ENCODE measurements at places on chromosomes 5 and 9.

- DNase-seq: peak; percentile 42
These were observed 832 bp downstream of the LMBRD2 start for GRCh38 chr5:36150676-36151433.

DNA sequence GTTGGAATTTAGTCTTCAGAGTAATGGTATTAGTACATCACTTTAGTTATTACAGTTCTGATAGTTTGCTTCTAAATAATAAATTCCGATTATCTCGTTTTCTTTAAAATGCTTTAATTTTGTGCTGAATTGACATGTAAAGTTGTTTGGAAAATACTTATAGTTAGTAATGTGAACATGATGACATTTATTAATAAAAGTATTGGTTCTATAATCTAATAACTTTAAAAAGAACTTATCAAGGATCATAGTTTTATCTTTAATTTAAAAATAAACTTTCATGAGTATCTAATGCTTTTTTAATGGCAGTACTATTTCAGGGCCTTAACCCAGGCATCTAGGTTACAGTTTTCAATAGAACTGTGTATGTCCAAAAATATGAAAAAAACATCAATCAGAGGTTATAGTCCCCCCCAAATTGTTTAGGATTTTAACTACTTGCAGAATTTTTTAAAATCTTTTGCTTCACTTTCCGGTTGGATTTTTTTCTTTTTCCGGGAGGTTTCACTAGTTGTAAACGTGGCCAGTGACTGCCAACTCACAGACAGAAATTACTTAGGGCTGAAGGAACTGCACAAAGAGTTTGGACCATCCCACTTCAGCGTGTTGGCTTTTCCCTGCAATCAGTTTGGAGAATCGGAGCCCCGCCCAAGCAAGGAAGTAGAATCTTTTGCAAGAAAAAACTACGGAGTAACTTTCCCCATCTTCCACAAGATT, 680 bp downstream of the GPX8 start:
- peak; percentile 95 for DNase-seq

GRCh38 chr5:179766726-179767455, 26.9 kb upstream of the LTC4S start:
- no peak for DNase-seq

DNA sequence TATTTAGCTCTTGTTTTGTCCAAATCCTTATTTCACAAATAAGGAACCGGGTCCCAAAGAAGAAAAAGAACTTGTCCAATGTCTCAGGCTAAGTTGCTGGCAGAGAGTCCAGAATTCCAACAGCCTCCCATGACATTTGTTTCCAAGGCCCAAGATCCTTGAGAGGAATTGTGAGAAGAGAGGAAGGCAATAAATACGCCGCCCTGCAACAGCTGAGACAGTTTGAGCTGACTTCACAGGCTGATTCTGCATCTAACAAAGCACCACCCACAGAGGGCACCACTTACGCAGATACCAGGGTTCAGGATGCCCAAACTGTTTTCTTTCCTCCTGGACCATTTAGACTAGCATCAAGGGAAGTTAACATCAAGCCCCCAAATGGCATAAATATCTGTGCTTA, 211.3 kb downstream of the FAM114A2 start:
- DNase-seq: no peak

GRCh38 chr9:8802242-8802641, 1002.7 kb upstream of the DMAC1 start:
- no peak for DNase-seq

GRCh38 chr5:67308988-67309688, 112.5 kb upstream of the CD180 start:
- DNase-seq: no peak

DNA sequence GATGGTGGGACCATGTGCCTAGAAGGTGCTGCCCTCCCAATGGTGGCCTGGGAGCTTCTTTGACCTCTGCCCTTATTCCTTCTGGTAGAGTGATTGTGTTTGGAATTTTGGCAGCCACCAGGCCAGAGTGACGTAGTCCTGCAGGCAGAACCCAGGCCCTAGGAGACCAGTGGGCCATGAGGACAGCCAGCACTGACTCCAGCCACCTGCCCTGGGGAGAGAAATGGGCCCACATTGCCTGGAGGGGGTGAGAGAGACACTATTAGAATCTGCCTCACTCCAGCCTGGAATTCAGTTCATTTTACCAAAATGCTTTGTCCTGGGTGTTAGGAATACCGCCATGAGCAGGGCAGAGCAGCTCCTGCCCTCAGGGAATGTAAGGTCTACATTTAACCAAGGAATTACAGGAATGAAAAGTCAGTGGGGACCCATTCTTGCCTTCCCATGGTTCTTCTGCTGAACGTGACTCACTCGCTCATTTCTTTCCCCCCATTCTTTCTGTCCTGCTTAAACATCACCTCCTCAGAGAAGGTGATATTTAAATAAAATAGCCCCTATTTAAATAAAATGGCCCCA, 5.5 kb upstream of the COL27A1 start:
- no peak for DNase-seq

DNA sequence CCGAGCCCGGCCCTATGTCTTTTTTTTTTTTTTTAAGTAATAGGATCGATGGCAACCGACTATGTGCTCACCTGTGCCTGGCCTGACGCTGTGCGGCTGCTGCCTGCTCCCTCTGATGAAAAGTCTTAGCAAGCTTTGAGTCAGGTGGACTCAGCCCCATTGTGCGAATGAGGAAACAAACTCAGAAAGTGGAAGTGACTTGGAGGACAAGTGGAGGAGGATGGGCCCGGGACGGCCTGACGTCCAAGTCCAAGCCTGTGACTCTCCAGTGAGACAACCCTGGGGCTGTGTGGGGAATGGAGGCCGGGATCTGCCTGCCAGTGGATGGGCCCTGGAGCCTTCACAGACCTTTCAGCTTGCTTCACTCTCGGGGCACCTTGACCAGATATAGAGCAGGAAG, 57.9 kb downstream of the EXD3 start:
- no peak for DNase-seq

DNA sequence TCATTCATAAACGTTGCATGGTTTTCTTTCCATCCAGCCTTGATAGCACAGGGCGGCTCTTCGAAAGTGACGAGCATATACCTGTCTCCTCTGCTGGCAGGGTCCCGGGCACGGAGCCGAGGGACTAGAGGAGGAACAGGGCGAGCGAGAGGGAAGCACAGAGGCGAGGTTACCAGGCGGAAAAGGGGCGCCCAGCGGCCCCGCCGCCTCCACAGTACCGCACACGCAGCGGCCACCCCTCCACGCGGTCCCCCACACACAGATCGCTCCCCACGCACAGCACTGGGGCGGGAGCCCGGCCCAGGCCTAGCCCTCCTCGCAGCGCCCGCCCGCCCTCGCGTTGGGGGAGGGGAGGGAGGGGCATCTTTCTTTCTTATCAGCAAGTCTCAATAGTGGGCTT, 296.6 kb upstream of the DAB2 start:
- no peak for DNase-seq

GRCh38 chr9:21817176-21817575, 14.7 kb downstream of the MTAP start:
- no peak for DNase-seq

GRCh38 chr5:152472083-152472482, 67.0 kb upstream of the NMUR2 start:
- DNase-seq: no peak

DNA sequence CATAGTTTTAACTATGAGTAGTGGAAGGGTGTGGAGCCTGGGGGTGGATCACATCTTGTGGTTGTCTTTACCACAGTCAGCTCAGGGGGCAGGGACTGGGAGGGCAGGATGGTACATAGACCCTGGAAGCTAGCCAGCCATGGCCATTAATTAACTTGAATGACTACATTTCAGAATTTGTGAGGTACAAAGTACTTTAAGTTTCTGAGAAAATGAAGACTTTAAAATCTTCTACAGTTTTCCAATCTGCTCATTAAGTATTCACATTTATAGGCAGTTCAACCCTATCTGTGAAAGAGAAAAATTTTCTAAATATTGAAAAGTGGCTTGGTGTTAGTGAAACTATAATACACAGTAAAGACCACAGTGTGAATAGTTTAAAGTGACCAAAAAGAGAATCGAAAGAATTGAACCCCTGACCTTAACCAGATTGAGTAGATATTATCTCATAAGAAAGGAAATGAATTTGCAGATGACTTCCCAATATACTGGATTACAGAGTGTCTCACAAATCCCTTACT, 234.2 kb upstream of the MEF2C start:
- no peak for DNase-seq

DNA sequence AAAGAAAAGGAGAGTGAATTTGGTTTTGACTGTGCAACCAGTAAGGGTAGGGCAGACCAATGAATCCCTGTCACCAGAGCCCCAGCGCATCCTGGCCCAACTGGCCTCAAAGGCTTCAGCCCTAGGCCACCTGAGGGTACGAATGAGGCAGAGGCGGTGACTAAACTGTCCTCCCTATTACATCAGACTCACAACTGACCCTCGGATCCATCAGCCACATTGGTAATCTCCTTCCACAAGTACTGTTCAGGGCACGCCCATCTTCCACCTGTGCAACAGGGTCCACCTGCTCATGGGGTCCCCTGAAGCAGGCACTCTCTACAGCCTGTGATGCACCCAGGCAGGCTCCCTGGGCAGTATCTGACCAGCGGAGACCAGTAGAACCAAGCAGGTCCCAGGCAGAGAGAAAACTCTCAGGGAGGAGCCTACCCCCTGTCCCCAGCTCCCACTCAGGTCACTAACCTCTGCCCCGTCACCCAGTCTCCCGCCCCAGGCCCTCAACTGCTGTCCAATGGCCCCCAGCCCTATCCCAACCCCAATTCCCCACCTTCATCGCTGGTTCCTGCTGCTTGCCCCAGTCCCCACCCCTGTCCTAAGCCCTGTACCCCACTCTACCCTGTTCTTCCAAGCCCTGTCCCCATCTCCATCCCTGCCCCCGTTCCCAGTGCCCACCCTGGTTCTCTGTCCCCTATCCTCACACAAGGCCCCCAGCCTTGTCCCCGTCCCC, 904 bp downstream of the EDF1 start:
- no peak for DNase-seq

GRCh38 chr9:91421971-91422757, 1.5 kb downstream of the NFIL3 start:
- DNase-seq: peak; percentile 64

DNA sequence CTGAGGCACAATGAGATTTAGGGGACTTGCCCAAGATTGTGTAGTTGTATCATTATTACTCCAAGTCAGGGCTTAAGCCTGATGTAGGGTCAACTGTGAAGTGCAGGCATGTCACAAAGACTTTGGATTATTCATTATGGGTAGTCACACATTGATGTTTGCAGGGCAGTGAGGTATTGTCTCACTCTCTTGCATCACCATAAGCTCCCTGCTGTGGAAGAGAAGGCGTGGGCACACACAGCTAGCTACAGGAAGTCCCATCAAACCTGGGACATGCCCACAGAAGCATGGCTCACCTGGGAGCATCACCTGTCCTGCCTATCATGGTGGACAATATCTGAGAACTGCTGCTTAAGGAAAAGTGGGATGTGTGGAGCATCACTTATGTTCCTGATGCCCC, 42.1 kb downstream of the TMOD1 start:
- no peak for DNase-seq

- peak; percentile 44 for DNase-seq
These were observed 56.2 kb downstream of the CNTLN start for GRCh38 chr9:17191082-17191481.

DNA sequence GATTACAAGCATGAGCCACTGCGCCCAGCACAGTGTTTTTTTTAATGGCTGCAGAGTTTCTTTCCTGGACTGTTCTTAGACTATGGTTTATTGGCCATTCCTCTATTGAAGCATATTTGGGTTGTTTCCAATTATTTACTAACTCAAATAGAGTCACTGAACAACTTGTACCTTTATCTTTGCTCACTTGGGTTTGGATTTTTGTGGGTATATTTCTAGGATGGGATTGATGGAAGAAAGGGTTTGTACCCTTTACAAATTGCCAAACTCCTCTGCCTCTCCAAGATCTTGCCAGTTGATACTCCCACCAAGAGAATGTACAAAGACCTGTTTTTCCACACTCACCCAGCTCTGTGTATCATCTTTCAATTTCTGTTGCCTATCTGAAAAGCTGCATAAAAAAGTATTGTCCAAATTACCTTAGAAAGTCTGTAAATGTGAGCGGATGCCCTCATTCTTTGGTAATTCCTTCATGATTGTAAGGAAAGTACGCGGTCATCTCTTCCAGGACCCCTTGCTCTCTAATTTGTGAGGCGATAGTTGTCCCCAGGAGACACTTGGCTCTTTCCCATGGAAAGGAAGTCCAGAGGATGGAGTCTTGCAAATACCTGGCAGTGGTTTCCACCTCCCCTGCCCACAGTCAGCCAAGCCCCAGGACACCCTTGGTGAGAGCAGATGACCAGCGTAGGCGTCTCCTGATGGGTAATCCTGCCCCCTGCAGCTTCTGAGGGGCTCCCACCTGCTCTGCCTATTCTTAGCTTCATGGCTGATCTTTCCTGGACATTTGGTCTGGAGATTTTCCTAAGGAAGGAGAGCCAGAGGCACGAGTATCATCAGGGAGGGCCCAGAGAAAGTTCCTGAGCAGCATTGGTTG, 33.0 kb downstream of the ARHGEF37 start:
- no peak for DNase-seq

GRCh38 chr5:73312146-73312871, 136.3 kb downstream of the FOXD1 start:
- DNase-seq: peak; percentile 97

DNA sequence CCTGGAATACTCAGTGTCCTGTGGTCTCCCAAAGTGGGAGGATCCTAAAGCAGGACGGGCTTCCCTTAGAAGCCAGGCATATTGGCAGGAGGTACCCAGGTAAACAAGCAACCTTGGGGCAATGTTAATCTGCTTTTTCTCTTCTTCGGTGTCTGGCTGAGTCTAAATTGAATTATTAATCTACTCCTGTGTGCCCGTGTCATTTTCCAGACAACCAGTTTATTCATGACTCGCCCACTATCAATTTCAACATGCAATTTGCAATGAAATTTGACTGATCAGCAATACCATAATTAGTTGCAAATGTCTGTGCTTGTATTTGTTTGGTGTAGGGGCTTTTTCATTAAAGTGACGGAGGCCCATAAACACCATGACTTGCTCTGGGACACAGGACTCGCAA, 32.9 kb upstream of the JADE2 start:
- no peak for DNase-seq

DNA sequence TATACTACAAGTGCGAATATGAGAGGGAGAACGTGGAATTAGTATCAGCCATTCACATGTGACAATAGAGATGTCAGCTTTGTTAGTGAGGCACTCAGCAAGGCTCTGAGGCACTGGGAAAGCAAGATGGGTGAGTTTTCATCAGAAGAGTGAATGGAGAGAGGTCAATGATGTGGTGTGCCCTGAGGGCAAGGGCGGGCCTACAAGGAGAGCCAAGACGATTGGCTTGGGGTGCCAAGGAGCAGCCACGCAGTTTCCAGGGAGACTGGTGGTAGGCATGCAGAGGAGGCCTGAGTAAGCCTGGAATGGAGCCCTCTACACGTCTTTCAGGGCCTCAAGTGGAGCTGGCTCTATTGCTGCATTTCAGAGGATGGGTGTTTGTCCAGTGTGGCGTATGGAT, 24.7 kb downstream of the BTF3 start:
- DNase-seq: no peak

DNA sequence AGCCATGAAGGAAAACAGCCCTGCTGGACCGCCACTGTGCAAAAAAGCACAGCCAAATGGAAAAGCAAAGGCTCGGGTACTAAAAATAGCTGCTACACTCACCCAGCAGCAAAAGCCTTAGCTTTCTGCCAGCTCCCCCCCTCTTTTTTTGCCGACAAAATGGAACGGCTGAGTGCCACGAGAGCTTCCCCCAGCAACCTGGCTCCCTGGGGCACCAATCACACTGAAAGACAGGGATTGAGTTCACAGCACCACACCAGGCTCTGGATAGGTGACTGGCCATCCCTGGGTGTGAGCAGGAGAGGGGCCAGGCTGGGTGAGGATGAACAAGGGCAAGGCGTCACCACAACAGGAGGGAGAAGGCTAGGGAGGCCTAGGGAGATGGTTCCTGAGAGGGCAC, 66.7 kb downstream of the SIL1 start:
- DNase-seq: peak; percentile 50

Measured in astrocyte of the spinal cord (primary cell).